ENCODE measurements at places on chromosomes 4 and X.

DNA sequence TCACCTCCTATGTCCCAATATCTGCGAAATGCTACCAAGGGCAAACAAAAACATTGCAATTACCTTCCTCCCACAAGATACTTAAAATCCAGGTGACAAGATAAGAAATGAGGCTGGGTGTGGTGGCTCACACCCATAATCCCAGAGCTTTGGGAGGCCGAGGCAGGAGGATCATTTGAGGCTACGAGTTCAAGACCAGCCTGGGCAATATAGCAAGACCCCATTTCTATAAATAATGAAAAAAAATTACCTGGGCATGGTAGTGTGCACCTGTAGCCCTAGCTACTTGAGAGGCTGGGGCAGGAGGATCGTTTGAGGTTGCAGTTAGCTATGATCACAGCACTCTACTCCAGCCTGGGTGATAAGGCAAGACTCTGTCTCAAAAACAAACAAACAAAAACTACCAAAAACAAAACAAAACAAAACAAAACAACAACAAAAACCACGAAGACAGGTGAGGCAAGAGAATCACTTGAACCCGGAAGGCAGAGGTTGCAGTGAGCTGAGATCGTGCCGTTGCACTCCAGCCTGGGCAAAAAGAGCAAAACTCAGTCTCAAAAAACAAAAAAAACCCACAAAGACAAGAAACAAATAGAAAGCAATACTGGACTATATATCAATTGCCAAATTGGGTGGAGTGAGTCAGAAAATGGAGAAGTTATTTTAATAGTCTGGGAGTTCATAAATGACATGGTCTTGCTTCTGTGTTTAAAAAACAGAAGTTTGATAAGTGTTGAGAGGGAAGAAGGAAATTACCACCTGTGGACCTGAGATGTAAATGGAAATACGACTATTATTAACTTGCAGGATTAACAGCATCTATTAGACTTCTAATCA, 176.5 kb downstream of the FBXW7 start:
- DNase-seq = no peak

GRCh38 chrX:42783451-42783850, 5.5 kb upstream of the PPP1R2C start:
- DNase-seq = no peak

- no peak for DNase-seq
These were observed 73.9 kb downstream of the HTRA3 start for GRCh38 chr4:8343262-8343966.

GRCh38 chrX:107676559-107677378, 48.5 kb downstream of the PRPS1 start:
- DNase-seq = peak; percentile 84

DNA sequence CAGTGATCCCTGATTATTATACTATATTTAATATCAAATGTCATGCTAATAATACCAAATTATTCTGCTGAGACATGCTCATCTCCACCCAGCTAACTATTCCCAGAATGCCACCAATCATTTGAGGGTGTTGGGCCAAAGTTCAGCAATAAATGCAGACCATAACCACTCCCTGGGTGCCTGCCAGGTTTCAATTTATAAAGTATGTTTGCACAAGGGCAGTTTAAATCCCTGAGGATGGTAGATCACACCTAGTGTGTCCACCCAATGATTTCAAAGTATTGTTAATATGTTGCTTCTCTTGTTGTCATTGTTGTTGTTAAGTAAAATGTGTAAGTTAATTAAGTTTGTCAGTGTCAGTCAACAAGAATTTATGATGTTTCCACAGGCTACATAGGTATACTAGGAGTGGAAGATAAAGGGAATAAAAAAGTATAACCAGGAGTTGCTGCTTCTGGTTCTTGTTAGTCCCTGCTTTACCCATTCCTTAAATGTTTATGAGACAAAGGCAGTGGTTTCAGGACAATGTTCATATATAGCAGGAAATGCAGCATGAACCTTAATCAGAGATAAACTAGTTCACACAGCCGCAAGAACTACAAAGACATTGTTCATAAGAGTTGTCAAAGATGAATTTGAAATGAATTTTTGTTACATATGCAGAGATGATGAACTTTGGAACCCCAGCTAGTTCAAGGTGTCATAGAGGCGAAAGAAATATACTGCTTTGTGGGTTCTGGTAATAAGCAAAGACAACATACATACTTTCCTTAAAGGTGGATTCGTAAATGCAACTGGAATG, 25.5 kb downstream of the HPGD start:
- DNase-seq = no peak

DNA sequence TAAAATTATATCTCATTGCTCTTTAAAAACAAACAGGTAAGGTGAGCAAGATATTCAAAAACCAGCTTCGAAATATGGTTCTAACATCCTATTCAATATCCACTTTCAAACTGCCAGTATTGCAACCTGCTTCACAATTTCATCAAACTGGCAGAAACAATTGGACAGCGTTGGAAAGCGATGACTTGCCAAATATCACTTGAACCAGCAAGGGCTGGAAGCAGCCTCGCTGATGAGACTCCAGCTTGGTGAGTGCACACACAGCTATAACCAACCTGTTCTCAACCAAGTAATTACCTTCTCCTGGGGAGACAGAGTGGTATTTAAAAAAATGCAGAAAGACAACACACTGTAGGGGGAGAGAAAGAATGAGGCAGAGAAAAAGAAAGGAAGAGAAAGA, 155.8 kb upstream of the RAI2 start:
- DNase-seq = no peak

GRCh38 chr4:47801481-47802002, 36.3 kb downstream of the CORIN start:
- DNase-seq = no peak

DNA sequence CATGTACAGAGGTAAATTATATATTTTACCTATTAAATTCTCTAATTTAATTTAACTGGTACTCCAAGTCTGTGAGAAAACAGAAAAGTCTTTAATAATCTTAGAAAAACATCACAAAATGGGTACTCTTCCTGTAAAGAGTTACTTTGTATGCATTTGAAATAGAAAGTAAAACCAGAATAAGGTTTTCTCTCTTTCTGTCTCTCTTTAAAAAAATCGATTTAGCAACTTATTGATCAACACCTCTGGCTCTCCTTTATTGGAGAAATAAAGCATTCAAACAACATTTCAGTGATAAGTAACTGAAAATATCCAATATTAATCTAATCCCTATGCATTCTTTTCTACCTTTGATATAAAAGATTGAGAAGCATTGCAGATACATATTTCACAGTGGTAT, 27.4 kb downstream of the ATOH1 start:
- DNase-seq = no peak

DNA sequence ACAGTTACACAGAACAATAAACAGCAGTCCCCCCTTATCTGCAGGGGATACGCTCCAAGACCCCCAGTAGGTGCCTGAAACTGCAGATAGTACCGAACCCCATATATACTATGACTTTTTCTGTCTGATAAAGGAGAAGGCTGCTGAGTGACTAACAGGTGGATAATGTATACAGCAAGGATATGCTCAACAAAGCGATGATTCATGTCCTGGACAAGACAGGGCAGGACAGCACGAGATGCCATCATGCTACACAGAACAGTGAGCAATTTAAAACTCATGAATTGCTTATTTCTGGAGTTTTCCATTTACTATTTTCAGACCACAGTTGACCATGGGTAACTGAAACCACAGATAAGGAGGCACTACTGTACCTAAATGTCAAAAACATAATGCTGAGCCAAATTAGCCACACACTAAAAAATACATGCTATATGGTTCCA, 76.1 kb downstream of the MANBA start:
- DNase-seq = peak; percentile 73

DNA sequence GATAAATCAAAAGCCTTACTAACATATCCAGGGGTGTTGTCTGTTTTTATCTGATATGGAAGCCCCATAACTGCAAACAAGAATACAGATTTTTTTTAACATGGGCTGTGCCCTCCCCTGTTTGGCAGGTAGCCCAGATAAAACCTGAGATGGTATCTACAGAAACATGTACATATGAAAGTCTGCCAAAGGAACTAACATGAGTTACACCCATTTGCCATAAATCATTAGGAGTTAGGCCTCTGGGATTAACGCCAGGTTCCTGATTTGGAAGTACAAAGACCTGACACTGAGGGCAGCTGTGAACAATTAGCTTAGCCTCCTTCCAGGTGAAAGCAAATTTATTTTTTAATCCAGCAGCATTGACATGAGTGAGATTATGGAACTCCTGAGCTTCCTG, 264.3 kb downstream of the TECRL start:
- no peak for DNase-seq

GRCh38 chr4:149512501-149512900, 303.1 kb downstream of the IQCM start:
- DNase-seq = no peak

DNA sequence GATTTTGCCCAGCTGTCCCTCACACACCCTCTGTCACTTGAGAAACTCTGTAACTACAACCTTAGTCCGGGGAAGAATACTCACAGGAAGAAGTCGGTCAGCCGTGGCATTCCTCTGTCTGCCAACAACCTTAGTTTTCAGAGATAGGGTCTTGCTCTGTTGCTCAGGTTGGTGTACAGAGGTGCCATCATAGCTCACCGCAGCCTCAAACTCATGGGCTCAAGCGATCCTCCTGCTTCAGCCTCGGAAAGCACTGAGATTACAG, 12.2 kb upstream of the SPCS3 start:
- DNase-seq = no peak

DNA sequence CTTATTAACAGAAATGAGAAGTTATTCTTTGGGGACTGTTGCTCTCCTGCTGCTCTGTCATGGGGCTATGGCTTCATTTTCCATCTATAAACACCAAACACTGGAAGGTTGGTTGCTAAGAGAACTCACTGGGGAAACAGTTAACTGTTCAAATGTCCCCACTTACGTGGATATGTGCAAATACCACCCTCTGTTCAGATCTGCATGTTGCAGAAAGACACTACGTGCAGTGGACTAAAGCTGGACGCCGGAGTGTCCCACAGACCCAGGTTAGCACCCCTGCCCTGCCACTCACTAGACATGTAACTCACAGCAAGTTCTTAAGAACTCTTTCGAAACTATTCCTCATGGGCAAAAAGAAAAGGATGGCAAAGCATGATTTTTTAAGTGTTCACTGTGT, 62.1 kb downstream of the SORBS2 start:
- DNase-seq = no peak

DNA sequence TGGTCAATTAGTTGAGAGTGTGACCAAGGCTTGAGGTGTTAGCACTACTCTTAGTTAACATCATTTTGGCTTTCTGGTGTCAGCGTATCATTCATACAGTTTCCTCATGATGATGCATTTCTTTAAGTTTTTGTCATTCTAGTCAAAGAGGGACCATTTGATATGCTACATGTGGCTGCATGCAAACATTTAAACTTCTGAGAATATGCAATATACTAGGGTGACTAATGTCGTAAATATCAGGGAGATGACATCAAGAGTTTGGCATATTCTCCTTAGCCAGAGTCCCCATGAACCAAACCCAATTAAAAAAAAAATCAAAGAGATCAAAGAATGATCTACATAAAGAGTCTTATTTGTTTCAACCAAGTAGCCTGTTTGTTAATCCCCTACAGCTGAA, 537.4 kb upstream of the PCDH7 start:
- no peak for DNase-seq

DNA sequence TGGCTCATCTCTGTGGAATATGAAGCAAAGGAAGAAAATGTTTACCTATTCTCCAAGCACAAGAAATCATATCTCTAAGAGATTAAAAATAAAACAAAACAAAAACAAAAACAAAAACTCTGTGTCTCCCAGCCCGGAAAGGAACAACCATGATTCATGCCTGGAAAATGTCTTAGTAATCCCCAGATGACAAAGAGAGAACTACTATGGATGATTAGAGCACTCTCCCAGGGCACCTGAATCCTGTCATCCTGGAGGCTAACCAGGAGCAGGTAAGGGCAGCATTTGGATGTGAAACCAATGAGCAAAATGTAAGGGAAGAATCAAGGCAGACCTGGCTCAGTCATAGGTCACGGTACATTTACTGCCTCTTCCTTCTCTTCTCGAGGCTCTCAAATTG, 1.7 kb upstream of the AKAP4 start:
- no peak for DNase-seq

DNA sequence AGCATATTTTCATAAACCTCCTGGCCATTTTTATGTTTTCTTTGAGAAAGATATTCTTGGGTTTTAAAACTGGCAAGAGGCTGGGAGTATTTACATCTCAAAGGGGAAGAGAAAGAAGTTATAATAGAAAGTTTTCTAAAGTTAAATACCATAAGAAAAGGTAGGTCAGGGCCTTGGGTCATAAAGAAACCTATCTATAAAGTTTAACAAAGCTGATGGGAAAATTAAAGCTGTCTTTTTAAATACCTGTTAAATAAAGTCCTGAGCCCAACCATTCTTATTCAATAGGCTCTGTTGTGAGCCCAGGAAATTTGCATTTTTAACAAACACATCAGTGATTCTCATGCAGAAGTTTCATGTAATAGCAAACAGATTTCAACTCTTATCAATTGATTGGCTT, 451.8 kb upstream of the INTU start:
- no peak for DNase-seq

GRCh38 chr4:151484396-151485102, 75.6 kb downstream of the FHIP1A start:
- no peak for DNase-seq

DNA sequence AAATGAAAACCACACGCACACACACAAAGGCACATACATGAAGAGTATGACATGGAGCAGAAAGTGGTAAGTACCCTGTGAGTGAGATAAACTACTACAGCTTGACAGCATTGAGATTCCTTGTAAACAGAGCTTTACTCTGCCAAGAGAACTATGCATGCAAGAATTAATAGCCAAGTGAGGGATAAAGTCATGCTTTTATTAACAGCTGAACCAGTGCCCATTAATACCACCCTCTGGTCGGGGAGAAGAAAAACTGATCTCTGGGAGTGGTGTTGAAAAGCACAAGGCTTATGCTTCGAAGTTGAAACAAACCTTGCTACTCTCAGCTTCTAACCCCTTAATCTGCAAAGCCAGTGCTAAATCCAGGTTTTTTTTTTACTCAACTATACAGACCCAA, 95.9 kb upstream of the C1QTNF7 start:
- DNase-seq = no peak

GRCh38 chrX:14697451-14697850, 168.1 kb downstream of the GLRA2 start:
- peak; percentile 70 for DNase-seq

GRCh38 chr4:2091990-2092668, 33.0 kb downstream of the NAT8L start:
- no peak for DNase-seq

DNA sequence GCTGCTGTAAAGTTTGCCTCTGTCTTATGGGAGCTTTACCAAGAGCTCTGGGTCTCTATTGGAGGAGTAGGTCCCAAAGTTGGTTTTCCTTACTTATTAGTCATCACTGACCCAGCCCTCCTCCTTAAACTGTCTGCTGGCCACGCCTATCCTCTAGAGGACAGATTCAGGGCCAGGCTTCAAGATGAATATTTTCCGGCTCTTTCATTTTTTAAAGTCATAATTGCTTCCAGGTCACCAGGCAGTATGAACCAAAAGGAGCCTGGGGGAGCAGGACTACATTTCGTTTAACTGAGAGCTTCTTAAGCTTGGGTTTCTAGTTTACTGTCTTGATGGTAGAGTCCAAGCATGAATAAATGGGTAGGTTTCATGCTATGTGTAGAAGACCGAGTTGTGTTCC, 13.7 kb downstream of the BCORL1 start:
- DNase-seq = no peak

GRCh38 chrX:106692425-106693065, 34.0 kb upstream of the RNF128 start:
- no peak for DNase-seq

- DNase-seq = no peak
These were observed 64.7 kb upstream of the EXOC1L start for GRCh38 chr4:55754754-55755350.

Measured in SK-MEL-5 (cell line).